ENCODE measurements at places on chromosomes 13 and 19. TPM values are rescaled to one million over a fixed set of nuclear protein-coding genes. Genes with fewer than 3 reads are reported as not detected.

The FBN3 gene
- total RNA-seq: not detected

The SIGLEC12 gene
- total RNA-seq: 1.0 TPM

DNA sequence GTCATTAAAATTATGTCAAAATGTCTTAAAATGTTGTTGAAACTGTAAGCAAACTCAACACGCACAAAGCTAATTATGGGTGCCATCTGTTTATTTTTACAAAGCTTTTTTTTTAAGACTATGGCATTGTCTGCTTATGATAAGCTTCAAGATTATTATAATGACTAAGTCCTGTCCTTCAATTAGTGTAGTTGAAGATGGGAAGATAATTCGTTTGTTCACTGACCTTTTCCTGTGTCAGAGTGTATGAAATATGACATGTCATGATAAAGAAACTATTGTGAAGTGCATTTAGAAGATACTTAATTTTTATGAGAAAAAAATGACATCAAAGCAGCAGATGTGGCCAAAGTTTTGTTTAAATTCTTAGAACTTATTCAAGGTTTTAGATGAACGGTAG, 211.3 kb downstream of the PCCA start:
- H3K4me1 ChIP-seq: peaks cover 21% of the 10 kb centered on the region
- no peaks in the 10 kb centered on the region for H3K27me3 ChIP-seq
- DNase-seq: no peak
- no peak overlapping the region for H3K4me3 ChIP-seq

- H3K27ac ChIP-seq: no peak overlapping the region
- no peaks in the 10 kb centered on the region for H3K4me1 ChIP-seq
- no peak for DNase-seq
- H3K27me3 ChIP-seq: no peaks in the 10 kb centered on the region
Measured at GRCh38 chr19:38912600-38913514, 871 bp upstream of the CCER2 start.

DNA sequence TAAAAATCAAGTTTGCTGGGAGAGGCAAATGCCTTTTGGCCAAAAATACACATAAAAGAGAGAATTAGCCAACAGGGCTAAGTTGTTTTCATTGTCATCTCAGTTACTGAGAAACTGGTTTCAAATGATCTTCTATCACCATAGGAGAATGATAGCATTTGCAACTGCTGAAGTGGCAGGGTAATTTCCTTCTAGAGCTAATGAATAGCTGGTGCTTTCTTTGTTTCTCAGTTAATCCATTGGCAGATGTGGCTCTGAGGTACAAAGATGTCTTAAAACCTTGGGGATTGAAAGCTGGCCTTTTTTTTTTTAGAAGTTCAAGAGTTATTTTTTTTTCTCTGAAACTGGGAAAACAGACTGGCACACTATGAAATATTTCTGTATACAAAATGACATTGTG, 332.7 kb upstream of the KLF12 start:
- no peak overlapping the region for H3K27ac ChIP-seq
- H3K27me3 ChIP-seq: no peaks in the 10 kb centered on the region
- no peak for DNase-seq
- no peak overlapping the region for H3K4me3 ChIP-seq
- no peaks in the 10 kb centered on the region for H3K4me1 ChIP-seq

All from adrenal gland (tissue), 19 donors.